ENCODE measurements at places on chromosomes 5 and 9.

DNA sequence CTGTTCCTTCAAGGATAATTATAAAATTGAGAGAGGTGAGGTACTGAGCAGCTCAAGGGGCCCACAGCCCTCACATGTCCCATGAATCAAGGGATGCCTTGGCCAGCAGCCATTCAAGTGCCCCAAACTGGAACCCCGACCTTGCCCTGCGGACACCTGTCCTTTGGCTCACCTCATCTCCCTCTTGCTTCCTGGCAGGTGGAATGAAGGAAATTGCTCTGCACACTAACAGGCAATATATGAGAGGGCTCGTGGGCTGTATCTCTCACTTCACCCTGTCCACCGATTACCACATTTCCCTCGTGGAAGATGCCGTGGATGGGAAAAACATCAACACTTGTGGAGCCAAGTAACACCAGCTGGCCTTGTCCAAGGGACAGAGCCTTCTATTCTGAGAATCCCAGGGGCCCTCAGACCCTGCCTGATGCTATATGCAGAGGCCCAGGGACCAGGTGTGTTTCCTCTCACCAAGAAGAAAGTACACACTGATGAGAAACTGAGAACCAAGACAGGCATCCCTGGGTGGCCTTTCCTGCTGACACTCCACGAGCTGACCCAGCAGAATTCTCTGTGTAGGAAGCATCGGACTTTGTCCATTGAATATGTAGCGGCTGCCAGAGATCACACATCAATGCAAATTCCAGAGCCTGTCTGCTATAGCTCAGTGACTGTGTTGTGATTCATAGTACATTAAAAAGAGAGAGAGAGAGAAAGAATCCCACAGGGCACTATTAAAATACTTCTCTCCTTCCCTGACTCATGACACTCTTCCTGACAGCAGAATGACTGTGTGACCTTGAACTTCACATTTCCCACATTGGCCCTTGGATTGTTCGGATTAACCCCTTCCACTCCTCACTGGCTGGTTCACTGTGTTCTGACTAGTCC is 92.6 kb downstream of the LIFR start:
- H3K36me3 ChIP-seq = no peaks in the 10 kb centered on the region
- H3K4me3 ChIP-seq = no peak overlapping the region
- H3K4me1 ChIP-seq = no peaks in the 10 kb centered on the region
- DNase-seq = no peak
- no peak overlapping the region for H3K27ac ChIP-seq

DNA sequence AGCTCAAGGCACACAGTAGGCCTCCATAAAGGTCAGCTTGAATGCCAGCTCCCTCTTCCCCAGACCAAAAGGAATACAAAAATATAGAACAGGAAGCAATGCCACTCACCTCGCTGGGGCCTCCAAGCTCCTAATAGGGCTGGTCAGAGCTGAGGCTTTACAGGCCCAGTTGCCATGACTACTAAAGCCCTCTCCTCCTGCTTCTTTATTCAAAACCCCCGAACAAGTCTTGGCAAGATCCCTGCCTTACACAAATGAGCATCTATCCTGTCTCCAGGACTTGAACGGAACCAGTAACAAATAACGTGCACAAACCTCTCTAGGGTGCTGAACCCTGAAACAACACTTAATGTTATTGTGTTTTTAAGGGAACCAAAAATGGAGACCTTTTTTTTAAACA is 136.3 kb downstream of the SIL1 start:
- no peak overlapping the region for H3K27ac ChIP-seq
- no peak overlapping the region for H3K4me3 ChIP-seq
- H3K27me3 ChIP-seq = no peaks in the 10 kb centered on the region
- H3K36me3 ChIP-seq = no peaks in the 10 kb centered on the region
- DNase-seq = no peak
- H3K4me1 ChIP-seq = no peaks in the 10 kb centered on the region

DNA sequence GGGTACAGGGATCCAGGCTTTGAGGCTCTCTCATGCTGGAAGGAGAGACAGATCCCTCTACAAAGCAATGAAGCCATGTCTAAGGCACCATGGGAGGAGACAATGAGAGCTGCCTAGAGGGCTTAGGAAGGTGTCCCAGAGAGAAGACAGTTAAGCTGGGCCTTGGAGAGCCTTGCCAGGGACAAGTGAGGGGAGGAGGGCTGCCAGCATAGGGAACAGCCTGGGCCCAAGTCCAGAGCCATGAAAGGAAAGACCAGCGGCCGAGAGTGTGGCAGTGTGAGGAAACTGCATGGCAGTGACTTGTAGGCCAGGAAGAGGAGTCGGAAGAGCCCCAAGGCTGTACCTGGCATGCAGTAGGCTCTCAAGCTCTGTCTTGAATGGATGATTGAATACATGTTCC is 88.5 kb downstream of the PSD2 start:
- no peak for DNase-seq
- H3K27ac ChIP-seq = no peak overlapping the region
- no peak overlapping the region for H3K4me3 ChIP-seq
- H3K27me3 ChIP-seq = no peaks in the 10 kb centered on the region

DNA sequence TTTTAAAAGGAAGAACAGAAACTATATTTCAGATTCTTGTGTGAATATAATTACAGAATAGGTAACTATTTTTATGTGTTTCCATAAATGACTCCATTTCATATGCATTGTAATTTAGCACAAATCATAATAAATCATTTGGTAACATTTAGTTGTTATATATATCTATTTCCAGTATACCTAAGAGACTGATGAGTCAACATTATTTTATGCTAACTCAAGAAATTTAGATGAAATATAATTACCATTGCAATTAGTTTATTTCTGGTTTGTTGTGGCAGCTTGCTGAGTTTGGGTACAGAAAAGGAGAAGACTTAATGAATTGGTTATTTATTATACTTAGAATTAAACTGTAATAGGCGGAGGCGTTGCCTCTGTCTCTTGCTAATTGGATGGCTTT is 314.9 kb downstream of the KCTD16 start:
- H3K27ac ChIP-seq = no peak overlapping the region
- H3K27me3 ChIP-seq = no peaks in the 10 kb centered on the region
- DNase-seq = no peak
- H3K36me3 ChIP-seq = no peaks in the 10 kb centered on the region
- no peak overlapping the region for H3K4me3 ChIP-seq

GRCh38 chr5:40134883-40135520 is 544.7 kb upstream of the PTGER4 start:
- no peak for DNase-seq
- no peaks in the 10 kb centered on the region for H3K36me3 ChIP-seq
- H3K27me3 ChIP-seq = no peaks in the 10 kb centered on the region

DNA sequence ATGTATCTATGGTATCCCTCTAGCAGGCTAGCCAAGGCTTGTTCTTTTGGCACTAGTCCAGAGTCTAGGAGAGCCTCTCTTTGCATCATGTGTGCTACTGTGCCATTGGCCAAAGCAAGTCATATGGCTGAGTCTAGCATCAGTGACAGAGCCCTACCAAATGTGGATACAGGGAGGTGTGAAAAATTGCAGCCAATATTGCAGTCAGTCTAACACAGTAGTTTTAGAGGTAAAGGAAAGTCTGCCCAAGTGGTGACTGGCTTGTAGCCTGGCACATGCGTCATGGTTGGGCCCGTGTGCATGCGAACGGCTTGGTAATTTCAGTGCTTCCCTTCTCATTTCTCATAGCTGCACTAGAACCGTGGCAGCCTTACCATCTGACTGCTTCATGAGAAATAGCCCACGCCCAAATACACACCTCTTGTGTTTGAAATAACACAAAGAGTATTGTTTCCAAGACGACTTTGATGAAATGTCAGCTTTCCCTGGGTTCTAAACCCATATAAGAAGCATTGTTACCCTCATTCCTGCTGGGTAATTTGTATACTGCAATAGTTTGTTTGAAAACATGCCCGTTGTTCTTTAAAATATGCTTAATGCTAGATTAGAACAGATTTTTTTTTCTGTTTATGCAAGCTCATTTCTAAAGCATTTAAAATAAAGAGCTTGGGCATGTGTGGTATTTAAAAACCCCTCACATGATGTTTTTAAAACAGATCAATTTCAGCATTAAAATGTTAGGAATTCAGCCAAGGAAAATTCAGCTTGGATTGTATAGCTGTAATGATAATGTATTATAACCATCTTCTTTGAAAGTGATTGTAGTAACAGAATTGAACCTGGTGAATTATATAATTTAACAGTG is 113.2 kb downstream of the TLE4 start:
- no peaks in the 10 kb centered on the region for H3K27me3 ChIP-seq
- no peaks in the 10 kb centered on the region for H3K4me1 ChIP-seq
- DNase-seq = no peak
- H3K27ac ChIP-seq = no peak overlapping the region

GRCh38 chr9:117234103-117234502 is 180.8 kb downstream of the ASTN2 start:
- no peak overlapping the region for H3K4me3 ChIP-seq
- DNase-seq = no peak
- H3K4me1 ChIP-seq = no peaks in the 10 kb centered on the region
- no peaks in the 10 kb centered on the region for H3K27me3 ChIP-seq
- no peak overlapping the region for H3K27ac ChIP-seq

DNA sequence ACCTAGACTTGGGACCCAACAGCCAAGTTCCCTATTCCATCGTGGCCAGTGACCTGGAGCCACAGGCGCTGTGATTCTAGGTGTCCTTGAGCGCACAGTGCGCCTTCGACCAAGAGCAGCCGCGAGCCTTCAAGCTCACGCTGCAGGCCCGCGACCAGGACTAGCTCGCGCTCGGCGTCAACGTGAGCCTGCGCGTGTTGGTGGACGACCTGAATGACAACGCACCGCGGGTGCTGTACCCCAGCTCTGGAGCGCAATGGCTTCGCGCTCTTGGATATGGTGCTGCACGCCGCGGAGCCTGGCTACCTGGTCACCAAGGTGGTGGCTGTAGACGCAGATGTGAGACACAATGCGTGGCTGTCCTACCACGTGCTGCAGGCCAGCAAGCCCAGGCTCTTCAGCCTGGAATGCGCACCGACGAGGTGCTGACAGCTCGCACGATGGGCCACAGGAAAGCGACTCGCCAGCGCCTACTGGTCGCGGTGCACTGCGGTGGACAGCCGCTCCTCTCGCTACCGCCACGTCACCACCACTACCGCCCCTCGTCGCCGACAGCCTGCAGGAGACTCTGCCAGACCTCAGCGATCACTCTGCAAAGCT is 11.4 kb downstream of the PCDHGA12 start:
- no peak overlapping the region for H3K4me3 ChIP-seq
- H3K36me3 ChIP-seq = no peaks in the 10 kb centered on the region
- no peaks in the 10 kb centered on the region for H3K4me1 ChIP-seq
- no peak overlapping the region for H3K27ac ChIP-seq

DNA sequence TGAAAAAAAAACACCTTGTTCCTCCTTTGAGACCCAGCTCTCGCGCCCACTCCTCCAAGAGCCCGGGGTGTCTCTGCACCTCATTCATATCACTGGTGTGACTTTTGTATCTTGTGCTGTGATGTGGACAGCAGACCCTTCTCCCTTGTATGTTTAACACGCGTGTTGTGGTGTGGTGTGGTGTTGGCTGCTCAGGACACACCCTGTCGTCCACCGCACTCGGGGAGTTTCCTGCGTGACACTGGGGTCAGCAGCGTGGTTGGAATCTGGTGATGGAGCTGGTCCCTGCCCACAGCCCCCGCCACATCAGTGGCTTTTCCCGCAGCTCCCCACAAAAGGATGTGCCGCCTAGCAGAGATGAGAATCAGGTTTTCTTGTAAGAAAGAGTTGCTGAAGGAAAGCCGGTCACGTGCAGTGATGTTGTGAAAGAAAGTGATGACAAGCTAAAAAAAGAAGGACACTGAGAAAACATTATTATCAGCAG is 61.5 kb downstream of the TENT4A start:
- H3K4me3 ChIP-seq = no peak overlapping the region
- no peak for DNase-seq
- H3K27ac ChIP-seq = no peak overlapping the region
- H3K4me1 ChIP-seq = no peaks in the 10 kb centered on the region
- no peaks in the 10 kb centered on the region for H3K27me3 ChIP-seq
- no peaks in the 10 kb centered on the region for H3K36me3 ChIP-seq

DNA sequence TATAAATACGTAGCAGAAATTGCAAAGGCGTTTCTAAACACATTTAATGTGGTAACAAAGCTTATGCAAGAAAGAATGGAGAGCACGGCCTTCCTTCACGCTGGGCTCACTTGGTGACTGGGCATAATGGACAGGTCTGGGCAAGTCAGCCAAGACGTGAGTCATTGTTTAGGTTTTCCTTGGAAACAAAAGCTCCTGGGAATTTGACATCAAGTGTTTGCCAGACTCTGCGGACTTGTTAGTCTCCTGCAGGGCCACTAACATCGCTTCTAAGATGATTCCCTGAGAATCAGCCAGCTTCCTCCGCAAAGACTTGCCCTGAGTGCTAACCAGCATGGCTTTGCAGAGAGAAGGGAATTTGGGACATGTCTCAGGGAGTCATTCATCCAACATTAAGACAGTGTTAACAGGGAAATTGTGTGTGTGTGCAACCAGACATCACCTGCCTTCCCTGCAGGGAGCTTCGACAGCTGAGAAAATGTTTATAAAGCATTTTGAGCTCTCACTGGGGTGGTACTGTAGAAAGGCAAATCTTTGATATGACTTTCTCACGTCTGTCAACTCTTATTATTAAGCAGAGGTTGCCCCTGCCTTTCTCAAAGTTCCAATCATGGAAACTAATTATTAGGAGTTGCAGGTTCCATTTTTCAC is 182.5 kb downstream of the NTRK2 start:
- H3K4me3 ChIP-seq = no peak overlapping the region
- H3K36me3 ChIP-seq = no peaks in the 10 kb centered on the region
- H3K4me1 ChIP-seq = peaks cover 16% of the 10 kb centered on the region
- no peaks in the 10 kb centered on the region for H3K27me3 ChIP-seq

DNA sequence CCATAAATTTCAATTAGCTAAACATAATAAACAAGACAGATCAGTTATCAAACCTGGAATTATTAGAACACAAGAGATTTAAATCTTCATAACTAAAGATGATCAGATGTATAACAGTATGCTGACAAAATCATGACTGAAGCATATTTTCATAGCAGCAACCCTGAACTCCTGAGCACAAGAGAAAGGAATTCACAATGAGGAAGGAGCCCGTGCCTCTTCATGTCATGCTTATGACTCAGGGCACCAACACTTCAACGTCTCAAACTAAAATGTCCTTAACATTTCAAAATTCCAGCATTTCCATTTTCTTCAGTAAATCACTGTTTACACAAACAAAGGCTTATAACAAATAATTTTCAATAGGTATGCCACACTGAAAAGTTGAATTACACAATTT is 6.7 kb downstream of the AP3B1 start:
- no peak overlapping the region for H3K27ac ChIP-seq
- no peak for DNase-seq
- no peaks in the 10 kb centered on the region for H3K4me1 ChIP-seq

- H3K27me3 ChIP-seq = no peaks in the 10 kb centered on the region
- no peak overlapping the region for H3K4me3 ChIP-seq
- no peaks in the 10 kb centered on the region for H3K36me3 ChIP-seq
- H3K27ac ChIP-seq = no peak overlapping the region
Observed at GRCh38 chr9:70474413-70474812, 60.0 kb upstream of the KLF9 start.
